ENCODE measurements at places on chromosomes 7 and 10. TPM values are rescaled to one million over a fixed set of nuclear protein-coding genes. Genes with fewer than 3 reads are reported as not detected.
A peak's percentile ranks its signal among the peaks of the same experiment; 100 is the strongest.

- DNase-seq, result no peak
Measured at GRCh38 chr7:68564306-68565135, 1033.8 kb upstream of the AUTS2 start.

TMEM236 gene
- polyA plus RNA-seq, result 0.29 TPM

CNNM1 gene
- not detected for polyA plus RNA-seq

DNA sequence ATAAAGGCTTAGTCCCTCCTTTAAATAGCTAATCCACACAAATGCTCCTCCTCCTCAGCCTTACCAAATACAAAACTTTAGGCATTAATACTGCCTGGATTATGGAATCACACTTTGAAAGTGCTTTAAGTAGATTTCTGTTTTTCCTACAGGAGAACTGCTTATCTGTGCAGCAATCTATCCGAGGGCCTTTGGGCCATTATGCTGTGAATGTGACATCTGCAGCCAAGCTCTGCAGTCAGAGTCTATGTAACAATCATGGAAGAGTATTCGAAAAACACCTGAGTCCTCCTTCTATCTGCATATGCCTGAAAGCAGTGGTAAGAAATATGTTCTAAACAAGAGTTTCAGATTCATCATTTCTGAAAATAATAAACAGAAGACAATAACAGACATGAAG lies 16.2 kb upstream of the HYAL4 start:
- no peak for DNase-seq

KEL gene
- 0.30 TPM for polyA plus RNA-seq

- no peak for DNase-seq
Measured at GRCh38 chr10:107971411-107971810, 806.9 kb upstream of the SORCS1 start.

- peak; percentile 63 for DNase-seq
Measured at GRCh38 chr7:101882005-101882421, 64.6 kb downstream of the CUX1 start.

DNA sequence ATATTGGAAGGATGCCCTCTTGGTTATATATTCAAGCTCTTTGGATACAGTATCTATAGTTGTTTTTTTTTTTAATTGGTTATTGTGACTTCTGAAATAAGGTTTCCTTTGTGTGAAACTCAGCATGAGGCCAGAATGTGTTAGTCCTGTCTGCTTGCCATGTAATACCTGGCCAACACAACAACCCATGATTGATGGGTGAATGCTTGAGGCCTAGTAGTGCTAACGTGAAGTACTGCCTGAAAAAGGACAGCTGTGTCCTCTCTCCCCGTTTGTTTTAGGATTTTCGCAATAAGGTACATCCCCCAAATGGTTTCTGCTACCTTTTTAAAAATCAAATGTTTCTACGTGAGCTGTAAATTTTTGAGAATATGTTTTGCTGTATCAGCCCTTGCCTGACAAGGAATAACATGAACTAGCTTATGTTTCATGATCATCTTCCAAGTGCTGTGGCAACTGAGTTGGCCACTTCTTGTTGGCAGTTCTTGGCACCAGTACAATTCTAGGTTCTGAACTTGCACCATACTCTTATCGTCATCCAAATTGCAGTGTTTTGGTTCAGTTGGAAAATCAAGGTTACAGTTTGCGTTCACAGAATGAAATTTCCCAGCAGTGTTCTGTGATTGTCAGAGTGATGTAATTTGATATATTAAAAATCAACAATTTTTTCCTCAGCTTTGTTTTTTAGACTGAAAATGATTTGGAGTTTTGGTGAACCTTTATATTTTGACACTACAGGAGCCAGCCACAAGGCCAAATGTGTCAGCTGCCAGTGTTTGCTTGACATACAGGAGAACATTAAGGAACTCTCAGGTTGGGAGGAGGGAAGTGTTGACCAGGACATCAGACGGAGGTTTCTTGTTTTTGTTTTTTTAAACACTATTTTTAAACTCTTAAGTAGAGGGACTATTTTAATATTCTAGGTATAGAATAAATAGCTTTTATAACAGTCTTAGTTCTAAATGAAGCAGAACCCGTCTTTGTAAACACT lies 13.5 kb upstream of the ASCC1 start:
- DNase-seq, result no peak

DNA sequence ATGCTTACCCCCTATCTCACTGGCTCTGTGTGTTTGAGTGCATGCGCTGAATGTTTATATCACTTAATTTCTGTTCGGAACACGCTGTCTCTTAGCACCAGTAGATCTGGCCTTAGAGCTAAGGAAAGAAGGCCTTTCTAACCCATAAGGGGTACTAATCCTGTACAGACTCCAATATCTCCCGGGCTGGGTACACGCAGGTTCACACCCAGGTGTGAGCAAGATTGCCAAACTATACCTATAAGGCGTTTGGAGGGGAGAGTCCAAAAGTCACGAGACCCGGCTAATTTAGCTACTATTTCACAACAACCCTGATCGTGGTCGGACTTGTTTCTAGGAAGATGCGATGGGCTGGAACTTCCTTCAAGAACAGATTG lies 727 bp upstream of the PDSS1 start:
- peak; percentile 10 for DNase-seq

DNA sequence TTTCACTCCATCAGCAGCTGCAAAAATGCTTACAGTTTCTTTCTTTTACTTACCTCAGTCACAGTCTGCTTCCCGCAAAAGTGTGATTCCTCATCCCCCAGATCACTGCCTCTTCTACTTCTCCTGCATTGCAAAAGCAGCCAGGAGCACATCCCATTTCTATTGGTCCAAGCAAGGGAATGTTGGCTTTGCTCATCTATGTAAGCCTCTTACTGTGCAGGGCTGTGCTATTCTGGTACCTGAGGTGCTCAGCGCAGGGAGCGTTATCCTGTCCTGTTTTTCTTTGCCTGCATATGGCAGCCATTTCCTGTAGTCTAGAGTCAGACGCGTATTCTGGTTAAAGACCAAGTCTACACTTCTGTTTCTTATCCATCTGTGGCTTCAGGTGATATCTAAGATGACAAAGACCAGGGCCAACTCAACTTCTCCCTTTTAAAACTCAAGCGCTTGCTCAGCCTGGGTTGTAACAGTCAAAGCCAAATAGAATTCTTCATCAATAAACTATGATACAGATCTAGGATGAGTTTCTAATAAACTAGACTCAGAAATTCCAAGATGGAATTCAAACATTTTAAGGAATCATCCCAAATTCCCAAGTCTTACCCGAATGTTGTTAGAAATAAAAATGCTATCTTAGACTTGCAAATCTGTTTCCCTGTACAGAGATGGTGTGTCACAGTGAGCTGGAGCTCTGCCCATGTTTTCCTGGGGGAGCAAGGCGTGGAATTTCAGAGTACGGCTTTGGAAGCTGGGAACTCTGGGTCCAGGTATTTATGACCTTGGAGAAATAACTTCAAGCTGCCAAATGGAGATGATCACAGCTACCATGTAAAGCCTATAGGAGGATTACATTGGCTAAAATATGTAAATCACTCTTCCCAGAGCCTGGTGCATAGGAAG lies 6.1 kb upstream of the RBM17 start:
- no peak for DNase-seq

DNA sequence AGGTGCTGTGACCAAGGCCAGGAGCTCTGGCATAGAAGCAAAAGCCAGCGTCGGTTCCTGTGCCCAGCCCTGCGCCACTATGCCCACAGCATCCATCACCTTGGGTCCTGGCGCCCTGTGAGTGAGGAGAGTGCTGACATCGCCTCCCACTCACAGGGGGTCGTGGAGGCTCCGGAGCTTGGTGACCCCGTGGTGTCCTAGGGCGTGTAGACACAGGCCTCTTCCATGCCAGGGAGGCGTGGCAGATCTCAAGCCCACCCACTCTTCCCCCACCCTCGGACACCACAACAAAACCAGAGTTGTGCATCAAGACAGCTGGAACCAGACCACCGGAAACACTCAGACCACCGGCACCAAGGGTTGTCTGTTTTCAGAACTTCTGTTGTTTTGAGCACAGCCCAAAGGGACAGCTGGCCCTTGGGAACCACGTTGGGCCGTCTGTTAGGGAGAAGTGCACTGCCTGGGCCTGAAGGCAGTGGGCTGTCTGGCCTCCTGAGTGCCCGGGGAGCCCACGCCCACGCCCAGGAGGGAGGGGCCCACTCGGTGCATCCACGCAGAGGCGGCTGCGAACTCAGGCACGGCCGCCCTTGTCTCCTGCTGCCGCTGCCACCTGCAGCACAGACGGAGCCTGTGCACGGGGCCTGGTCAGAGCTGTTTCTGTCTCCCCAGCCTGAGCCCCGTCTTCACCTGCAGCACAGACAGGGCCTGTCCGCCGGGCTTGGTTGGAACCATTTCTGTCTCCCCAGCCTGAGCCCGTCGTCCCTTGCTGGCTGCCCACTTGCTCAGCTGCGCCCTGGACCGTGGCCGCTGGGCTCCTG lies 106.3 kb downstream of the INPP5A start:
- DNase-seq, result no peak

GRCh38 chr10:48604991-48605508 lies at the start of gene ARHGAP22:
ARHGAP22 (minus strand) TSS chr10:48605073; CDS start chr10:48604796, 277 bp downstream.
- DNase-seq, result peak; percentile 56

- no peak for DNase-seq
Measured at GRCh38 chr7:26743205-26743604, 121.2 kb downstream of the SKAP2 start.

- DNase-seq, result peak; percentile 54
Measured at GRCh38 chr7:90262438-90262837, 17.5 kb downstream of the CFAP69 start.

DNA sequence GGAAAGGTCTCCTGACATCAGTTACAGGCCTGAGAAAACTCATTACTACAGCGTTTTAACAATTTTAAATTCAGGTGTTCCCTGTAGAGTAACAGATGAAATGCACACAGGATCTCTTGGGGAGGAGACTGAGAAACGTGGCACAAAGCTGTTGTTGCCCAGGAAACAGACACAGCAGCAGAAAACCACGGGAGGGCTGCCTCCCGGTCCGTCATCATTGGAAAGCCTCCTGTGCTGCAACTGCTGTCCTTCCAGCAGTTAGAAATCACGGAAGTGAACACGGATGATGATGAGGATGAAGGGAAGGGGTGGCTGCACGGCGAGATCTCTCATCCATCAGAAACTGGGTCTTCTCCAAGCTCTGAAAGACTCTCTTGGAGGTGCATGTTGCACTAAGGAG lies 94.6 kb upstream of the RNF32 start:
- no peak for DNase-seq

SLC29A4 gene
- polyA plus RNA-seq, result 10.8 TPM

All from endothelial cell of umbilical vein (primary cell).